ENCODE measurements at places on chromosomes 5 and 9. TPM values are rescaled to one million over a fixed set of nuclear protein-coding genes. Genes with fewer than 3 reads are reported as not detected.

DNA sequence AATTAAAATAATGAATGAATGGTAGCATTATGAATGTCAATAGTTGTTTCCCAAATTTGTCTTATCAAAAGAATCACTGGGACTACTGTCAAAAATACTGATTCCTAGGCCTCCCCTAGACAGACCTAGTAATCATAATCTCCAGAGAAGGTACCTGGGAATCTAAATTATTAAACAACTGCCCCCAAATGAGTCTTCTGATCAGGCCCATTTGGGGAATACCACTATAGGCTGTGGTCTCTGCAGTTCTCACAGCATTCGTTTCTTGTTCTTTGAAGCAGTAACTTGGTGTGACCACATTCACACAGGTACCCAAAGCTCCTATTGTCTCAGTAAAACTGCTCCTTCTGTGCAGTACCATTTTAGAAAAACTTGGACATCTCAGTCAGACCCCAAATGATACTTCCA, 230.9 kb downstream of the PIK3R1 start:
- DNase-seq = no peak
- no peaks in the 10 kb centered on the region for H3K36me3 ChIP-seq
- no peaks in the 10 kb centered on the region for H3K27me3 ChIP-seq
- H3K4me3 ChIP-seq = no peak overlapping the region
- peaks cover 10% of the 10 kb centered on the region for H3K4me1 ChIP-seq

The KCNT1 gene
- 0.14 TPM for total RNA-seq

GRCh38 chr9:79962836-79963235, 391.1 kb downstream of the TLE4 start:
- H3K36me3 ChIP-seq = no peaks in the 10 kb centered on the region
- DNase-seq = no peak
- H3K4me3 ChIP-seq = no peak overlapping the region
- H3K4me1 ChIP-seq = peaks cover 19% of the 10 kb centered on the region

- H3K4me1 ChIP-seq = peaks cover 11% of the 10 kb centered on the region
- no peak for DNase-seq
- H3K27ac ChIP-seq = no peak overlapping the region
- H3K27me3 ChIP-seq = no peaks in the 10 kb centered on the region
These were observed 267.3 kb upstream of the CDH6 start for GRCh38 chr5:30926218-30926617.

DNA sequence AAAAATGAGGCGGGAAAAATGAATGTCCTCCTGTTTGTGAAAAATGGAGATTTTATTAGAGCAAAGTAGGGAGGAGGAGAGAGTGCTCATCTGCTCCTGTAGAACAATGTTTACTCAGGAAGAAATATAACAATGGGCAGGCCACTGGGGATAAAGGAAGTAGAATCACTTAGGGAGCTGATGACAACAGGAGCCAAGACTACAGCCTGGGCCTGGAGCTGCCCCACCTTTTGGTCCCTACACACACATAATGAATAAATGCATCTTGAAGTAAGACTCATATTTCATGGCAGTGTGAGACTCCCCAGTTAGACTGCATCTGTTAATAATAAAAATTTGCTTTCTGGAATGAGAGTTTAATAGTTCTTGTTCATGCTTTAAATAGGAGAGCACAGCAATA, 1939.8 kb downstream of the EFNA5 start:
- no peak for DNase-seq
- H3K4me3 ChIP-seq = no peak overlapping the region
- no peaks in the 10 kb centered on the region for H3K27me3 ChIP-seq
- no peaks in the 10 kb centered on the region for H3K36me3 ChIP-seq

DNA sequence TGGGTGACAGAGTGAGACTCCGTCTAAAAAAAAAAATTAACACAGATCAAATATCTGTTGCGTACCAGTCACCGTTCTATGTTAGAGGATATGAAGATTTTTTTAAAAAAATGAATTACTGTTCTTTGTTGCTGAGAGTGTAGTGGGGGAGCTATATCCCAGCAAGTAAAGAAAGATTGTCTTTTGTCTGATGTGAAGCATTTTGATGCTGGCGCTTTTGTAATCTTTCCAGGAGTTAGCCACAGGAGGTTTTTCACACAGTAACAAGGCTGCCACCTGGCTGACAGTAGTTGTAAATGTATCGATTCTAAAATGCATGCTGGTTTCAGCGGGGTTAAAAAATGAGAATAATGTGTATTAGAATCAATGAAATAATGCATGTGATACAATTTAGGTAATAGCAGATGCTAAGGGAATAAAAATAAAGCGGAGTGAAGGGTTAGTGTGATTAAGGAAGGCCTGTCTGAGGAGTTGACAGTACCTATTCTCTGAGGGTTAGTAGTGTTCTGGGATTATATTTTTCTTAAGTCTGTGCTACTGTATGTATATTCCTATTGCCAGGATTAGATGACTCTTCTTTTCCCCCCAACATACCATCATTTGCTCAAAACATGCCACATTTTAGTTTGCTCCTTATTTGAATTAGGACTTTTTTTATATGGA, 3.4 kb downstream of the LMNB1 start:
- peak; percentile 28 for DNase-seq
- H3K27me3 ChIP-seq = no peaks in the 10 kb centered on the region
- peaks cover 17% of the 10 kb centered on the region for H3K36me3 ChIP-seq
- H3K27ac ChIP-seq = peak overlapping the region; percentile 90
- peak overlapping the region; percentile 93 for H3K4me3 ChIP-seq
- H3K4me1 ChIP-seq = peaks cover 28% of the 10 kb centered on the region

- no peak overlapping the region for H3K27ac ChIP-seq
- no peak overlapping the region for H3K4me3 ChIP-seq
- H3K27me3 ChIP-seq = no peaks in the 10 kb centered on the region
- no peak for DNase-seq
These were observed 438.8 kb upstream of the SEMA6A start for GRCh38 chr5:117013280-117013877.

- no peak overlapping the region for H3K4me3 ChIP-seq
- H3K27me3 ChIP-seq = no peaks in the 10 kb centered on the region
- H3K36me3 ChIP-seq = peaks cover 14% of the 10 kb centered on the region
- no peak for DNase-seq
- H3K27ac ChIP-seq = no peak overlapping the region
These were observed 1.8 kb downstream of the CAVIN4 start for GRCh38 chr9:100579665-100580064.

The CNTFR gene
- 18.0 TPM for total RNA-seq

The DNAH5 gene
- total RNA-seq = 0.35 TPM

The GCNT1 gene
- 17.2 TPM for total RNA-seq

- H3K4me1 ChIP-seq = no peaks in the 10 kb centered on the region
- H3K4me3 ChIP-seq = no peak overlapping the region
- H3K27me3 ChIP-seq = no peaks in the 10 kb centered on the region
- no peaks in the 10 kb centered on the region for H3K36me3 ChIP-seq
- no peak for DNase-seq
These were observed 35.1 kb downstream of the CDH10 start for GRCh38 chr5:24609706-24610105.

DNA sequence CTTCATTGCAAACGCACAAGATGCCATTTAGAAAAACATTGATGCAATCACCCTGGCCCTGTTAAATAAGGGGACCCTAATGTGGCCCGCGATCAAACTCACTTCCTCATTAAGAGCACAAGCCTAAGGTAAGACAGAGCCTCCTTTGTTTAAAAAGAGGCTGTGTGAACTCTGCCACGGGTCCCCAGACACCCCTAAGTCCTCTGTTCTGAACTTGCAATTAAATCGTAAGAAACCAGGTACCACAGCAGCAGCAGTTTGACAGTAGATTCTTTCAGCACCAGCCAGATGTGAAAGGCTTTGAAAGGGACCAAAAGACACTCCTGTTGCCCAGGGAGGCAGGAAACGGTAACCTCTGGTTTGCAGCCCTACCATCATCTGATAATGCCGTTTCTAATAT, 346.3 kb downstream of the TMEM167A start:
- H3K4me1 ChIP-seq = peaks cover 17% of the 10 kb centered on the region
- no peak for DNase-seq
- no peak overlapping the region for H3K4me3 ChIP-seq
- no peaks in the 10 kb centered on the region for H3K27me3 ChIP-seq
- peaks cover 3% of the 10 kb centered on the region for H3K36me3 ChIP-seq
- peak overlapping the region; percentile 39 for H3K27ac ChIP-seq

GRCh38 chr5:102290004-102290403, 6.1 kb downstream of the SLCO4C1 start:
- peaks cover 3% of the 10 kb centered on the region for H3K36me3 ChIP-seq
- H3K27ac ChIP-seq = no peak overlapping the region
- H3K4me1 ChIP-seq = peaks cover 23% of the 10 kb centered on the region
- H3K4me3 ChIP-seq = no peak overlapping the region
- H3K27me3 ChIP-seq = no peaks in the 10 kb centered on the region

DNA sequence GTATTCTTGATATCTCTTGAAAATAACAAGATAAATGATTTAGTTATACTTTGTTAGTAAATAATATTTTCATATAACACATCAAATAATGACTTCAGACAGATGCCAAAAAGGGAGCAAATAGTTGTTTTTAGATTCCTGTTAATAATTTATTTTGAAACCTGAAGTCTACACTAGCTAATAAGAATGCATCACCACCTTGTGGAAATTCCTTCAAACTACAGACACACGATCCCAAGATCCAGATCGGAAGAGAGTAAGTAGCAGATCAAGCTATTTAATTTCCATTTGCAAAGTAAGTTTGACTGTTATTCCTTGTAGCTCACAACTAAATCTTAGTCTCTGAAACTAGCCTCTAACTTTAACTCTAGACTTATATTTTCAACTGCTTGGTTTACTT, 35.5 kb upstream of the ISL1 start:
- no peak overlapping the region for H3K4me3 ChIP-seq
- H3K27ac ChIP-seq = no peak overlapping the region
- H3K4me1 ChIP-seq = no peaks in the 10 kb centered on the region
- H3K27me3 ChIP-seq = peaks cover 9% of the 10 kb centered on the region
- peaks cover 25% of the 10 kb centered on the region for H3K36me3 ChIP-seq
- no peak for DNase-seq

GRCh38 chr5:12315461-12315860, 411.2 kb upstream of the CTNND2 start:
- H3K27me3 ChIP-seq = peaks cover 3% of the 10 kb centered on the region
- no peak overlapping the region for H3K4me3 ChIP-seq
- peaks cover 20% of the 10 kb centered on the region for H3K4me1 ChIP-seq
- H3K27ac ChIP-seq = no peak overlapping the region
- H3K36me3 ChIP-seq = peaks cover 11% of the 10 kb centered on the region
- no peak for DNase-seq

The NR5A1 gene
- total RNA-seq = 0.39 TPM

The ARHGEF39 gene
- total RNA-seq = 26.6 TPM

DNA sequence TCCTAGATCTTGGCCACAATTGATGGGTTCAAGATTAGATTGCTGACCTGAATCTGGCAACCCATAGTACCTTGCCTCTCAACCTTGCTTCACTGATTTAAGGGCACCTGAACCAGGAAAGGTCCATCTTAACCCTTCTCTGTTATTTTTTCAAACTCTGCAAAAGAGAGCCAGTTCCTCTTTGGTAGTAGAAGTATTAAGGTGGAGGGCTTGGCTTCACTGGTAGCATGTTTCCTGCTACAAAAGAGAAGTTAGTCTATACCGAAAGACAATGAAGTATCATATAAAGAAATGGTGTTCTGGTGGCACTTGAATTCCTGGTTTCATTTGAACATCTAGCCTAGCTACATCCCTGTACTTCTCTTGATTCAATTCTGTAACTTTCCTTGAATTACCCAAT, 8.5 kb downstream of the ALG2 start:
- H3K4me1 ChIP-seq = peaks cover 7% of the 10 kb centered on the region
- H3K27me3 ChIP-seq = peaks cover 10% of the 10 kb centered on the region
- DNase-seq = no peak

GRCh38 chr9:14452539-14452938, 138.6 kb upstream of the NFIB start:
- no peak for DNase-seq
- no peaks in the 10 kb centered on the region for H3K27me3 ChIP-seq
- no peak overlapping the region for H3K27ac ChIP-seq
- no peak overlapping the region for H3K4me3 ChIP-seq
- H3K36me3 ChIP-seq = no peaks in the 10 kb centered on the region
- peaks cover 5% of the 10 kb centered on the region for H3K4me1 ChIP-seq

The SCGB3A1 gene
- total RNA-seq = 0.39 TPM

DNA sequence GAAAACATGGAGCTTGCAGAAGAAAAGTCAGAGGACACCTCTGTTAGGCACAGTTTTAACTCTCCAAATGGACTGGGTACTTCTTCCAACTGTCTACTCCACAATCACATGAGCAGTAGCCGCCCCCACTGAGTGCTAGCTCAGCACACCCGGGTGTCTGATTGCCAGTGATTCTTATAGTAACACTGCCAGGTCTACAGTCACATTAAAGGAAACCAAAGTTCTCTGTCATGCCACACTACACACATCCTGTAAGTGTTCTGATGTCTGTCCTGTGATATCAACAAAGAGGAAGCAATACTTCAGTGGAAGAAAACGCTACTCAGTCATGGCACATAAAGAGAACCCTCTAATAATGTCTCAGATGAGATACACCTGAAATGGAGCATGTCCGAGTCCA, at the start of gene HAVCR2:
Gene HAVCR2, minus strand, starts transcription at position 69 of the 400 bp plus-strand sequence. Its CDS starts 61 bp downstream, at position 8.
- no peak for DNase-seq
- no peaks in the 10 kb centered on the region for H3K27me3 ChIP-seq
- no peaks in the 10 kb centered on the region for H3K36me3 ChIP-seq
- H3K4me1 ChIP-seq = peaks cover 5% of the 10 kb centered on the region
- H3K4me3 ChIP-seq = no peak within 1 kb of the TSS
- H3K27ac ChIP-seq = no peak within 1 kb of the TSS

DNA sequence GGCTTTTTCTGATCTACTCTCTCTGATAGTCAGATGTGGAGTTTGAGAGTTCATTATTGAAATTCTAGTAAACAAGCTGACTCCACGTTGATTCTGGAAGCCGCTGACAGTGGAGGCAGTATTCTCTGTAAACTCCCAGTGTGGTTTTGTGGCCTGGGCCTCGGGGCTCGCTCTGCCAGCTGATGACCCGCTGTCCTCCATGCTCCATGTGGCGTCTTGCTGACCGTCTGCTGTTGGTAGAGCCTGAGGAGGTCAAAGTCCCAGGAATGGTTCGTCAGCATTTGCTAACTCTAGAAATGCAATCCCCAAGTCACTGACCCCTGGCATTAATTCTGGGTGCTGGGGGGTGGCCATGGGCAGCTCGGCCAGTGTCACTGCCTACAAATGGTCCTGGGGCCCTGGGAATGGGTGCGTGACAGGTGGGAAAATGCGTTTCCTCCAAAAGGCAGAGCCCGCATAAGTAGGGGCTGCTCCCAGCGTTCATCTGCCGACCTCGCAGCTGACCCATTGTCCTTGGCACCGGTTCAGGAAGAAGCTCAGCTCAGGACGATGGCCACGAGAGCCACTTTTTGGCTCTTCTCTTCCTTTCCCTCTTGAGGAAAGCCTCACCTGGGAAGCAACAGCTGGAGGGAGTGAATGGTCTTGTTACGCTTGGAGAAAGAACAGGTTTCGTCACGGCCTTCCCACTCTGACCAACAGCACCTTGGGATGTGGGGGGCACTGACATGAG, 55.1 kb downstream of the MRPL36 start:
- no peak overlapping the region for H3K4me3 ChIP-seq
- no peak overlapping the region for H3K27ac ChIP-seq
- peaks cover 12% of the 10 kb centered on the region for H3K36me3 ChIP-seq
- H3K27me3 ChIP-seq = no peaks in the 10 kb centered on the region

The MEIKIN gene
- total RNA-seq = not detected

- H3K27me3 ChIP-seq = no peaks in the 10 kb centered on the region
- no peak overlapping the region for H3K27ac ChIP-seq
- no peaks in the 10 kb centered on the region for H3K4me1 ChIP-seq
- no peak for DNase-seq
- H3K4me3 ChIP-seq = no peak overlapping the region
These were observed 163.8 kb upstream of the PAPPA start for GRCh38 chr9:115989831-115990230.

The MLANA gene
- not detected for total RNA-seq

GRCh38 chr5:54524704-54525103, 7.1 kb downstream of the SNX18 start:
- peaks cover 35% of the 10 kb centered on the region for H3K4me1 ChIP-seq
- no peak for DNase-seq
- 0 out of 2 replicates have a peak, but pooled peaks cover under 1% of the 10 kb centered on the region for H3K36me3 ChIP-seq
- H3K4me3 ChIP-seq = no peak overlapping the region
- H3K27ac ChIP-seq = no peak overlapping the region
- H3K27me3 ChIP-seq = peaks cover 1% of the 10 kb centered on the region

All from WTC11 (cell line).